ENCODE measurements at places on chromosomes 1 and 21.

DNA sequence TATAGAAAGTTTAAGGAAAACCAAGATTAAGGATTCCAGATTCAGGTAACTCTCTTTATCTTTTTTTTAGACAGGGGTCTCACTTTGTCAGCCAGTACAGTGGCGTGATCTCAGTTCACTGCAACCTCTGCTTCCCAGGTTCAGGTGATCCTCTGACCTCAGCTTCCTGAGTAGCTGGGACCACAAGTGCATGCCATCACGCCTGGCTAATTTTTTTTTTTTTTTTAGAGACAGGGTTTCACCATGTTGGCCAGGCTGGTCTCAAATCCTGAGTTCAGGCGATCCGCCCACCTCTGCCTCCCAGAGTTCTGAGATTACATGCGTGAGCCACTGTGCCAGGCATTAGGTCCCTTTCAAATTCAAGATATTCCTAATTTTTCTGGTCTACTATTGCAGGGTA, 15.9 kb downstream of the LZIC start:
- no peak for DNase-seq

DNA sequence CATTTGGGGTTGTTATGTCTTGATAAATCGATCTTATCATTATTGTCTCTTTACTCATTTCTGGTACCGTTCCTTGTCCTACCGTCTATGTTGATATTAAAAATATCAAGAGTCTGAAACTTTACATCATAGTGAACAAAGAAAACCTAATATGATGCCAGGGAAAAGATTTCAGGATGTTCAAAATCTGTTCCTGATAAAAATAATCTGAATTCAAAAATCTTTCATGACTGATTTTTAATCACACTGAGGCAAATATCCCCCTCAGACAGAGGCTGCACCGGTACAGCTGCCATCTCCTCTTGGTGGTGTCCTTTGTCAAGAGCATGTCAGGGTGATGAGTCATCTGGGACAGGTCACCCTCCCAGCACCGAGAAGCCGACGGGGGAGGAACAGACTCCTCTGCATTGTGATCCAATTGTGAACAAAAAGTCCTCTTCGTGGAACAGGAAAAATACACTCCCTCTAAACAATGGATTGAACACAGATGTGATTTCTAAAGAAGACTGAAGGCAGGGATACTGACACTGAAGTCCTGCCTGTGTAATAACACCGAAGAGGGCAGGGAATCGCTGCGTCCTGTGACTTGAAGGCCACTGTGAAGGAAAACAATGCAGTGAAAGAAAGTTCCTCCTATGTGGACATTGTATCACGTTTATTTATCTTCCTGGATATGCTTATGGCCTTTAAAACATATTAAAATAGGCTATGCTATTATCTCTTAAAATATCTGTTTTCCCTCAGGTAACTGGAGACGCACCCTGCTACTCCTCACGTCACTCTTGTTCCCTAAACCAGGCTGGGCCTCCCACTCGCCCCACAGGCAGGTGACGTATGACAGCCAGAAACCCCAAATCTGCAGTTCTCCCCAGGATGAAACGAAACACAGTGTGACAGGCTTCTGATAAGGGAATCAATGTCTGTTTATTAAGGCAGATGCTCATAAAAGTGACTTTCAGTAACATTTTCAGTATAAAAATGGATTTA, 4.3 kb upstream of the SPATC1L start:
- no peak for DNase-seq

DNA sequence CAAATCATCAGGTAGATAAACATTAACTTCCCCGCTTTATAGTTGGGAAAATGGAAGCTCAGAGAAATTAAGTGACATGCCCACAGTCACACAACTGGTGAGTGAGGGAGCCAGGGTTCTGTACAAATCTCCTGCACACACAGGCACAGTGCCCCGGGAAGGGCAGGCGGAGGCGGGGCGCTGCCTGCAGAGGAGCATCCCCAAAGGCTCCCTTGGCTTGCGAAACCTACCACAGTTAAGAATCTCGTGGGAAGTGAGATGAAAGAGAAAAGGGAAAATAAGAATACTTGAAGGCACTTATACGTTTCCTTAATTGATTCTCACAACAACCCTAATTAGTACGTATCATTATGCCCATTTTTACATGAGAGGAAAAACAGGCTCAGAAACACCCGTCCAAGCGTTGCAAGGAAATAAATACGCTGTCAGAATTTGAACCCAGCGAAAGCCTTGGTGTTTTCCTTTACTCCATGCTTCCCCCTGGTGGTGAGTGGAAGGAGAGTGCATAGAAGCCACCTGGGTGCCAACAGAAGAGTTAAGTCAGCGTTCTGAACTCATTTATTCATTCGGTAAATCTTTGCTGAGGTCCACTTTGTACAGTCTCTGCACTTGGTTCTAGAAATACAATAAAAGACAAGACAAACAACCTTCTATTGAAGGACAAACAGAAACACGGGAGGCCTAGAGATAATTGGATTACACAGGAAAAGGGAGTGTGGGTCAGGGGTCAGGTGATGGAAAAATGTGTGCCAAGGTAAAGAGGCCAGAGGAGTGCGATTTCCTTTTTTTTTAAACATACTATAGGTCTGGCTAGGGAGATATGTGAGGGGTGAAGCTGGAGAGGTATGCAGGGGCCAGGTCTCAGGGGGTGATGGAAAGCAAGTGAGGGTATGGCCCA, 28.4 kb downstream of the ACP6 start:
- no peak for DNase-seq

DNA sequence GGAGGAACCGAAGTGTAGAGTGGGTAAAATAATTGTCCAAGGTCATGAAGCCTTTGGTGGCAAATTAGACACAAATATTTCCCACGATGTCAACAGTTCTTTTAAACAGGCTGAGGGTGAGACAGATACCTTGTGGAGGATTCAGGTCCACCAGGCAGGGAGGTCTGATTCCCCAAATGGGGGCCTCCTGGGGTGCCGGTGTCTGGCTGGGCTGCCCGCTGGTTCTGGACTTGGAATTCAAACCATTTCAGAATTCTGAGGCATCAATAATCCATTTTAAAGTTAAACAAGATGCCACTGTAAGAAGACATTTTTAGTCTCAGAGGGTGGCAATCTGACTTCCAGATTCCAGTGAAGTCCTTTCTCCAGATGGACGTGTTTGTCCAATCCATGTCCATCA, 15.5 kb downstream of the KCNA10 start:
- DNase-seq: no peak

DNA sequence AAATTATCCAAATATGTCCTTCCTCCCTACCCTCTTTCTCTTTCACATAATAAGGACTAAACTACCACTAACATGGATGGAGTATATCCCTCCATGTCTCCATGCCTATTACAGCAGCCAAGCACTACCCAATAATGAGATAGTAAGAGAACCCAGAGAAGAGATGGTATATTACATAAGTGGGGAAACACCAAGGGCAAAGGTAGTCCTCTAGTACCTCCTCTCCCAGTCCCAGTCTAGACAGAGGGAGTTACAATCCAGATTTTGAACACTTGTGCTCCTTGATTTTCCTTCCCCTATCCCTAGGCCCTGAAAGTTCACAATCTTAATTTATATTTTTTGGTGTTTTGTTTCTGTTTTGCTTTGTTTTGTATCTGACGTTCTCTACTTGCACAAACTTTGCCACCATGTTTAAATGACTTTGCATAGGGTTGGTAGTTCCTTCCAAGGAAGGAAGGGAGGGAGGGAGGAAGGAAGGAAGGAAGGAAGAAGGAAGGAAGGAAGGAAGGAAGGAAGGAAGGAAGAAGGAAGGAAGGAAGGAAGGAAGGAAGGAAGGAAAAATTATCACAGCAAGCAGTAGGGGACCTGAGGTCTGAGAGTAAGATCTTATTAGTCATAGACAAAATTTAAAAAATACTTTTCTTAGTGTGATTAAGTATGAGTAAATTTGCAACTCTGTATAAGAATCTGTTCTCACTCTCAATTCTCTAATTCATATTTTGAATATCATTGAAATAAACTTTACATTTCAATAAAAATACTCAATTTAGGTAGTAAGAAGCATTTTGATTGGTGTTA, 521.9 kb downstream of the PTPRC start:
- DNase-seq: no peak

GRCh38 chr1:58857680-58858673, 74.1 kb upstream of the JUN start:
- no peak for DNase-seq

GRCh38 chr1:152410599-152410998, 3.5 kb downstream of the CRNN start:
- DNase-seq: no peak

DNA sequence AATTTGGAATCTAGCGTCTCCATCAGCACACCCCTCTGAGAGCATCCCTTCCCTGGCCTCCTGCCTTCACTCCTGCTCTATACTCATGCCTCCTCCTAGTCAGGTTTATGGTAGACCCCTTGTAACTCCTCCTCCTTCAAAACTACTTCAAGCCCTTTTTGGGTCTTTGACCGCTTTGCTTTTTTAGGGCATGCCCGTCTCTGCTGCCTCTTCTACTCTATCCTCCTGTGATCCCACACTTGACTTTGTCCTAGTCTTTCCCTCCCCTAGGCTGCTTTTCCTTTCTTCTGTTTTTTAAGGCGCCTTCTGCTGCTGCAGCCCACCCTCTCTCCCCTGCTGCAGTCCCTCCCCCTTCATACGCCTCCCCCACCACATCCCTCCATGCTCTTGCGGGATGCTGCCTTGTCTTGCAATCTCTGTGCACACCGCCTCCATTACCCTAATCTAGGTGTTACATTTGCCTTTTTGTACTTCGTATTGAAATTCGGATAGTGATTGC, 1.5 kb downstream of the SNX27 start:
- DNase-seq: no peak

- no peak for DNase-seq
These were observed 40.0 kb downstream of the COQ8A start for GRCh38 chr1:226980122-226980560.

- DNase-seq: no peak
These were observed 2.5 kb downstream of the EIF4G3 start for GRCh38 chr1:21174230-21174629.

- DNase-seq: no peak
These were observed 77.5 kb downstream of the OMA1 start for GRCh38 chr1:58469016-58469415.

DNA sequence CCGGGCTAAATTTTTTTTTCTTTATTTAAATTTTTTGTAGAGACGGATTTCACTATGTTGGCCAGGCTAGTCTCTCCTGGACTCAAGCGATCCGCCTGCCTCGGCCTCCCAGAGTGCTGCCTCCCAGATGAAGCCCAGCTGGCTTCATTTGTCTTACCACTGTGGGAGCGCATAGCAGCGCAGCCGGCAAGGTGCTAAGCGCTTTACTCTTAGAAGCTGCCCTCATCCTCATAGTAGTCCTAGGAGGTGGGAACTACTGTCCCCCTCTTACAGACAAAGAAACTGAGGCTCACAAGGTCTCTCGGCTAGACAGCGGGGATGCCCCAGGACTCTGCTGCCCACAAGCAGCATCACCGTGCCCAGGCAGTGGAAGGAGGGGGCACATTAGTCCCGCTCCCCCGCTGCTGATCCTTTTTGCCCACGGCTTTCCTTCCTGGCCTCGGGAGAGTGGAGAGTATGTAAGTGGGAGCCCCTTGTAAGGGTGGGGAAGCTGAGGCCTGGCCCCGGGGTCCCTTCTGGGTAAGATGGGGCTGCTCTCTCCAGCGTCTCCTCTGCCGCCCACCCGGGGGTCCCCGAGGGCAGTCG, 726 bp downstream of the TMEM54 start:
- DNase-seq: no peak

DNA sequence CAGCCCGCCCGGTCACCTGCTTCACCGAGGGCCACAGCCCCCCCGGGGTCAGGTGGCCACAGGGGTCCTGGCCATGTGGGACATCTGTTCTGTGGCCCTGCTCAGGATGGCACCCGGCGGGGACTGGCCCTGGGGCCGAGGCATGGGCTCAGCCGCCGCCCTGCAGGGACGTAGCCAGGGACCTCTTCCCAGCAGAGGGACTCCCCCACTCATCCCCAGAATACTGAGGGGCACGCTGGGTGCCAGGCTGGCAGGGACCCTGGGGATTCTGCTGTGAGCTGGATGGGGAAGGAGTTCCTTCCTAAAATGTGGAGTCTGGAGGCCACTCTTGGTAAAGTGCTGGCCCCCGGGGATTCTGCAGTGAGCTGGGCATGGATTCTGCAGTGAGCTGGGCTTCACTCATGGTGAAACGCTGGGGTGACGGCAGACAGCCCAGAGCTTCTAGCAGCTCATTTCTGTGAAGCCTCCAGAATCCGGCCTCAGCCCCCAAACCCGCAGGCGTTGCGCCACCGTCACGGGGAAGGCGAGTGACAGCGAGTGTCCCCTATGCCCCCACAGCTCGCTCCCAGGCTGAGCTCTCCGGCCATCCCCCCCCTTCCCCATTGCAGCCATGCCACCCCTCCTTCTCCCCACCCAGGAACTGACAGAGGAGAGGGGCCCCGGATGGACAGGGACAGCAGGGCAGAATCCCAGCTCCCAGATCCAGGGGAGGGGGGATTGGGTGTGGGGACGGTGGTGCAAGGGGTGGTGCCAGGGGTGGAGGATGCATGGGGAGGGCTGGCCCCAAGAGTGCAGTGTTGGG, 1.4 kb downstream of the ITGB2 start:
- no peak for DNase-seq

DNA sequence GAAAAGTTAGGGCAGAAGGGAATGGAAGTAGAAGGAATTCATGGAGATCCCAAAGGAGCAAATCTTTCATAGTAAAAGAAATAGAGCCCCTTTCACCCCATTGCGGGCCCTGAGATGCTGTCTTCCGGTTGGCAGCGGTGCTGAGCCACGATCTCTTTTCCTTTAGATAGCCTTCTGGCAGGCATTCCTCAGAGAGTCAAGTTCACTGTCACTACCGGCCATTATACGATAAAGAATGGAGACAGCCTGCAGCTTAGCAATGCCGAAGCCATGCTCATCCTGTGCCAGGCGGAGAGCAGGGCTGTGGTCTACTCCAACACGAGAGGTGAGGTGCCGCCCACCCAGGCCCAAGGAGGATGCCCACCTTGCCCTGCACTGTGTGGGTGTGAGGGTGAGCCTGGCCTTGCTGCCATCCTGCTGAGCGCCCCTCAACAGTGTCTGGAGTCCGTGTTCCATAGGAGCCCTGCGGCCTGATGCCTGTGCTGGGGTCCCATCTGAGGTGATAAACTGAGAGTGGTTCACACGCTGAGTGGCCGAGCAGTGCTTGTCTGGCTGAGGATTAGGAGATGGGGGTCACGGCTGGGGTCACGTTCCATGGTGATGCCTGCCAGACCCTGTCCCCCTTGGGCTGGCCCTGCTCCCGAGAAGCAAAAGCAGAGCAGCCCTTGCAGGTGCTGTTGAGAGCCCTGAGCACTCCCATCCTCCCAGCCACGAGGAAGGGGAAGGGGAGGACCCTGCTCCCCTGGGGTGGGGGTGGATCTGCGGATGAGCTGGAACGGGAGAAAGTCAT, 20.4 kb upstream of the PWP2 start:
- DNase-seq: no peak

DNA sequence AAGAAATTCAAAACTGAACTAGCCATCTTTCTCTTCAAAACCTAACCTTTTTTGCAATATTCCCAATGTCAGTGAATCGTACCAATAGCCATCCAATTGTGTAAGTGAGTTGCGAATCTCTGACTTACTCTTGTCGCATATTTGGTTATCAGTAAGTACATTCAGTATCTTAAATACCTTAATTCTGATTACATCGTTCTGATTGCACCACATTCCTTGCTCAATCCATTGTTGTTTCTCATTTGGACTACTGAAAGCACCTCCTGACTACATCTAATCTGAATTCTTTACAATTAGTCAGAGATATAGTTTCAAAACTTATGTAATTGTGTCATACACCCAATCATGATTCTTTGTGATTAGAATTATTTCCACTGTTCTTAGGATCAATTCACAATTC, 16.8 kb upstream of the BRINP3 start:
- no peak for DNase-seq

GRCh38 chr1:200075938-200076546, 48.5 kb downstream of the NR5A2 start:
- no peak for DNase-seq

GRCh38 chr1:32967888-32968568, 3.4 kb upstream of the RNF19B start:
- DNase-seq: no peak
